ENCODE measurements at places on chromosomes 11 and 22. TPM values are rescaled to one million over a fixed set of nuclear protein-coding genes. Genes with fewer than 3 reads are reported as not detected.
A peak's percentile ranks its signal among the peaks of the same experiment; 100 is the strongest.

OR52H1 gene
- not detected for polyA plus RNA-seq

OR52E8 gene
- polyA plus RNA-seq: not detected

ADAMTS8 gene
- 0.07 TPM for polyA plus RNA-seq

- peaks cover 52% of the 10 kb centered on the region for H3K36me3 ChIP-seq
- H3K4me1 ChIP-seq: no peaks in the 10 kb centered on the region
- H3K27me3 ChIP-seq: no peaks in the 10 kb centered on the region
- H3K27ac ChIP-seq: no peak overlapping the region
Observed at GRCh38 chr22:31872209-31872608, 72.1 kb upstream of the YWHAH start.

- no peak overlapping the region for H3K27ac ChIP-seq
- H3K36me3 ChIP-seq: no peaks in the 10 kb centered on the region
- H3K4me3 ChIP-seq: no peak overlapping the region
- DNase-seq: no peak
- no peaks in the 10 kb centered on the region for H3K4me1 ChIP-seq
Observed at GRCh38 chr11:8340296-8340695, 76.6 kb upstream of the LMO1 start.

- H3K4me1 ChIP-seq: peaks cover 21% of the 10 kb centered on the region
- no peak for DNase-seq
- peak overlapping the region; percentile 79 for H3K27ac ChIP-seq
- peak overlapping the region; percentile 35 for H3K4me3 ChIP-seq
- no peaks in the 10 kb centered on the region for H3K36me3 ChIP-seq
Observed at GRCh38 chr22:39152024-39152510, 413 bp downstream of the CBX7 start.

Measured in liver (tissue), 10 donors.